ENCODE measurements at places on chromosomes 11 and 22. TPM values are rescaled to one million over a fixed set of nuclear protein-coding genes. Genes with fewer than 3 reads are reported as not detected.

GRCh38 chr11:103055221-103055890 lies 36.6 kb downstream of the DCUN1D5 start:
- no peak for DNase-seq

- DNase-seq, result no peak
Measured at GRCh38 chr11:132052904-132053303, 682.5 kb downstream of the NTM start.

DNA sequence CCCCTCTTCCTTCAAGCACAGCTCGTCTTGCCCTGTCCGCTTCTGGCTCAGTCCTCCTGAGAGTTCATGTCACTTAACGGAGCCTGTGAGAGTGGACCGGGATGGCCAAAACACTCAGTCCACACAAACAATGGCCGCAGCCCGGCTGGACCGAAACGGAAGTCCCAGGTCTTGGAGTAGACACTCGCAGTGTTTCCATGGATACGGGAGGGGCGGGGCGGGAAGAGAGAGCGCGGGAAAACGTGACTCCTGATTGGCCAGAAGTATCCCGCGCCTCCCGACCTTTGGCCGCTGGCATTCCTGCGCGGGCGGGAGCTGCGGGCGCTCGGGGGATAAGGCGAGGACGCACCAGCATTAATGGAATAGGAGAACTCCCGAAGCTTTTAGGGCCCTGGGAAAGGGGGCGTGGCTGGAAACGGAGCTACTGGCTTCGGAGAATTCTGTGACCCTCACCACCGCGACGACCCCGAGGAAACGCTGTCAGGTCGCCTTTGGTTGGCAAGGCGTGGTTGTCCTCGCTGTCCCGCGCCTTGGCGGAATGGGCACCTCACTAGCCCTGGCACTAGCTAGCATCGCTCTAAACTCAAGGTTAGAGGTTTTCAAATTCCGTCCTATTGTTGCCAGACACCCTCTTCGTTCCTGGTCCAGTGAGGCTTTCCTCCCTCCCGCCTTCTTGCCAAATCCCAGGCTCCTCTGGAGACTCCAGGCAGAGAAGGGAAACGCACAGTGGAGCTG lies at the start of the genes NLRP14 and ZNF214:
NLRP14 (plus strand) TSS at position 297 of the 735 bp plus-strand sequence. CDS start 18,108 bp downstream, outside the sequence.
ZNF214 (minus strand) TSS at position 164 of the 735 bp plus-strand sequence. CDS start 17,511 bp downstream, outside the sequence.
- DNase-seq, result no peak

Gene ANO1
- 0.97 TPM for total RNA-seq

GRCh38 chr22:30411780-30412179 lies 13.8 kb upstream of the MTFP1 start:
- no peak for DNase-seq

DNA sequence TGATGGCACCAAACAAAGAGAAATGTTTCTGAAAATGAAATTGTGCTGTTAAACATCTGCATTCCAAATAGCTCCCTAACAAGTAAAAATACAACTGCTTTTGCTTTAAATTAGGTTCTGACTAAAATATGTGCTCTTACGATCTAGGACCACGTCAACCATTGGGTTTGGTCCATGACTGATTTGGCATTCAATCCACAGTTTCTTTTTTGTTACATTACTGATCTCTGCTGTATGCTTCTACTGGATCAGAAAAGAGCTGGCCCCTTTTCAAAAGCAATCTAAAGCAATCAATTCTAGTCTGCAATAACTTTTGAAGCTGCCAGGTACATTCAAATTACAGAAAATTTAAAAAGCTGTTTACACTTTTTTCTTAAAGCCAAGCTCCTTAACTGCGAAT lies 1047.1 kb upstream of the CCDC90B start:
- no peak for DNase-seq

- peak; percentile 61 for DNase-seq
Measured at GRCh38 chr11:120513436-120514315, 2.1 kb downstream of the GRIK4 start.

Gene EMID1
- total RNA-seq, result 62.0 TPM

Gene FAM227A
- total RNA-seq, result 0.97 TPM

Gene OR5P2
- not detected for total RNA-seq

Gene CARD18
- not detected for total RNA-seq

DNA sequence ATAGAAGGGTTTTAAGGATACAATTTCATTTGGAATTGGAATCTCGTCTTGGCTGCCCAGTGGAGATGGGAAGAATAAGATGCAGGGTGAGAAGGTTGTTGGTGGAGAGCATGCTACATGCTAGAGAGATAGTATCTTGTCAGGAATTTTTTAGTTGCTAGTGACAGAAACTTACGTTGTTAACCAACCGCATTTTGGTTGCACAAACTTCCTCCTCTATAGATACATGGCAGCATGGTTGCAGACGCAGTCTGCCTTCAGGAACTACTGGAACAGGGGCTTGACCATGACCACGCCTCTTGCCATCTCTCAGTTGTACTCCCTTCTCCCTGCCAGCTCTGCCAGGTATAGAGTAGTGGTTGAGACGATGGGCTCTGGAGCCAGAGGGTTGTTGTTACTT lies 13.5 kb upstream of the CCDC90B start:
- DNase-seq, result no peak

Gene SCO2
- total RNA-seq, result 4.5 TPM

DNA sequence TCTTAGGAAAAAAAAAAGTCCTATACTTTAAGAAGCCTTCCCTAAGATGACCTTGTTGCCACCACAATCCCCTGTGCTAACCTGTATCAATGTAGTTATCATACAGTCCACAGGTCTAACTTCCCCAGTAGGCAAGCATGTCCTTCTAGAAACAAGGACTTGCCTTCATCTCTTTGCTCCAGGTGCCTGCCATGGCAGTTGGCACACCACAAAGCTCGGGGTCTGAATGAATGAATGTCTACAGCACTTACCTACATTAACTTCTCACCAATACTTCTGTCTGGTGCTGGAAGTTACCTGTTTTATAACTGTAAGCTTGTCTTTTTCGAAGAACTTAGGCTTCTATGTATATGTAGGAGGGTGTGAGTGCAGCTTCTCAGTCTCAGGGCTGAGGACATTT lies 23.4 kb downstream of the CLPB start:
- no peak for DNase-seq

DNA sequence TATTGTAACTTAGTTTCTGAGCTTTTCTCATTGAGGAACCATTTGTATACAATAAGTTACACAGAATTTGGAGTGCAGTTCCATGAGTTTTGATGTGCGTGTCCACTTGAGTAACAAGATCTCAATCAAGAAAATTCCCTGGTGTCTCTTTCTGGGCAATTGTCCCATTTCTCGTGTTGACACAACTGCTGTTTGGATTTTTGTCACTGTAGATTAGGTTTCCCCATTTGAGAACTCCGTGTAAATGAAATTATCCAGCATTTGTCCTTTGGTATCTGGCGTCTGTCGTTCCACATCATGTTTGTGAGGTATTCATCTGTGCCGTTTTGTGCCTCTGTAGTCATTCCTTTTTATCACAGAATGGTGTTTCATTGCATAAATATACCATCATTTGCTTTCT lies 547.0 kb downstream of the TBC1D22A start:
- DNase-seq, result no peak

- no peak for DNase-seq
Measured at GRCh38 chr11:132944569-132944944, 587.7 kb downstream of the OPCML start.

GRCh38 chr11:30049214-30049613 lies 32.4 kb upstream of the KCNA4 start:
- no peak for DNase-seq

Gene ACRV1
- total RNA-seq, result not detected

DNA sequence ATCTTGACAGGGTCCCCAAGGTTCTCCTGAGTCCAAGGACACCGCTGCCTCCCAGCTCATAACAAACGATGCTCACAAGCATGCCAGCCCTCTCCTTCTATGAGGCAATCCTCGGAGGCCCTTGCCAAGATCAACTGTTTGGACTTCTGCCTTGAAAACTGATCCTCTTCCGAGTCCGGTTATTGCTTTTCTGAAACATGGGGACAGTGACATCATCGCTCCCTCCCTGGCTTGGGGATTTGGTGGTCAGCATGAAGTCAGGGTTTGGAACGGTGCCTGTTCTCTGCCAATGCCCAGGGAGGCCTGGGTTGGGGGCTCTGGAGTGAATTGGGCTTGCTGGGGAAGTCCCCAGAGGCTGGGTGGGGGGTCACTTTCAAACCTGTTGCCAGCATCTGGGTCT lies 149.3 kb downstream of the FBXO7 start:
- DNase-seq, result no peak

Gene C22orf42
- not detected for total RNA-seq

DNA sequence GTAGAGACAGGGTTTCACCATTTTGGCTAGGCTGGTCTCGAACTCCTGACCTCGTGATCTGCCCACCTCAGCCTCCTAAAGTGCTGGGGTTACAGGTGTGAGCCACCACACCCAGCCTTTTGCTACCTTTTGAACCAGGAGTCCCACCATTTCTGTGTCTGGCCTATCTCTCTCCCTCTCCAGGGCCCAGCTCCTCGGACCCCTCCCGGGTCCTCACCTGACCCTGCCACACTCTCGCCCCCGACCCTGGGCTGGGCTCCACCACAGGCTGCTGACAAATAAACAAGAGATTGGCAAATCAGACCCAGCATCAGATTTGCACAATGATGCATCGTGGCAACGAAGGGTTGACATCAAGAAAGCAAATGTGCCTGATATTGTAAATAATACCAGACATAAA lies 8.8 kb downstream of the KRTAP5-5 start:
- DNase-seq, result no peak

Gene TRIM21
- 43.3 TPM for total RNA-seq

DNA sequence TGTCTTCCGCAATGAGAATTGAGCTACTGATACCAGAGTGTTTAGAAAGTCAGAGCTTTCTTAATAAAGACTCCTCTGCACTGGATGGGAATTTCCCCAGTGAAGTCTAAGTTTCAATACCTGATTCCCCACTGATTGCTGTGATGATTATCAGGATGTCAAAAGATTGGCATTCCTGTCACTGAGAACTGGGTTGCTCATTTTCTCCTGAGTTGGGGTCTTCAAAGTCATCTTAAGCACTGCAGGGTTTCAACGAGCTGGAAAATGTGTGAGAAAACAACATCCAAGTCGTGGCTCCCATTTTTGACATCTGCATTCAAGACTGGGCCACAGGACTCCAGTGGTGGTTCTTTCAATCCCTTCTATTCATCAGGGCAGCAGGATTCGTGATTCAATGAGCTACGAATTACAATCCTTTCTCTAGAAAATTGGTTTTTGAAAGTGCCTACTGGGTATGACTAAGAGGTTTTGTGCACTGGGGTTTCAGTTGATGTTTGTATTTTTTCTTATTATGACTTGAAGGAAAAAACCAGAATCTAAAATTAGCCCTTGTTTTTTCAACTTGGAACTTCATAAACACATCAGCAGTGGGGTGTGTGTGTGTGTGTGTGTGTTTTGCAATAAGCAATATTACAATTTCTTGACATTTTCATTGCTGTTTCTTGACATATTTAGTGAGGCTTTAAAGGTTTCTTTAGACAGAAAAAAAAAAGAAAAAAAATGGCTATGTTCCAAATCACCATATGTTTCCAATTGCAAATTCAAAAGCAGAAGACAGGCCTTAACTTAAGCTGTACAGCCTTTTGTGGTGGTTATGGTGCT lies 233.0 kb downstream of the FAM76B start:
- no peak for DNase-seq

- DNase-seq, result no peak
Measured at GRCh38 chr22:42635531-42635930, 4.9 kb downstream of the ATP5MGL start.

DNA sequence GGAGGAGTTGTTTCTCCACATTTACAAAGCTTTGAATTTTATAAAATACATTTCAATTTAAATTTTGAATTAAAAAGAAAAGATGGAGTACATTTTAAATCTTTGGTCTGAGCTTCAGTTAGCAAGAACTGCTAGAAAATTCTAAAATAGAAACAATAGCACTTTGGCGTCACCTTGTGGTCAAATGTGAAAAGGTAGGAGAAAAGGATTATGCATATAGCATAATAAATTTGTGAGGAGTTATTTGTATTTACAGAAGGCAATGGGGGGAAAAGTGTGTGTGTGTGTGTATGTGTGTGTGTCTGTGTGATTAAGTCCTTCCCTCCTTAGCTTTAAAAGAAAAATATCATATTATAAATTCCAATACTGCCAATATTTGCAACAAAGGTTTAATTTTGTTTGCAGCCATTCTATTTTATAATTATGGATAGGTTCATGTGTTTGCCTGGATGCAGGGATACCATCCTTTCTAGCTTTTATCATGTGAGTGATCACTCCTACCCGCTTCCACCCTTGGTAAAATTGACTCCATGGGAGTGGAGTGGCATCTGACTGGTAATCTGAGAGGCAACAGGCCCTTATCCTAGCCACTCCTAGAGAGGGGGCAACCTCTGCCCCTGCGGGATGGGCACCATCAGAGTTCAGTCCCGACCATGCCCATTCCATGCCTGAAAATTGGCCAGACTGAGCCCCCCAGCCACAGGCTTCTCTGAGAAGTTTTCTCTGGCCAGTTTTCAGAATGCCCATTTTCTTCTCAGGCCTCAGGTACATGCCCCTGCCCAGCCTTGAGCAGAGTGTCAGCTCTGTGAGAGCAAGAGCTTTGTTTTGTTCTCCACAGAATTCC lies 13.6 kb upstream of the LGR4 start:
- no peak for DNase-seq

Gene OR9G4
- total RNA-seq, result not detected

Gene TMEM132A
- total RNA-seq, result 15.6 TPM

GRCh38 chr11:86641537-86642261 lies 30.7 kb downstream of the ME3 start:
- DNase-seq, result no peak

Gene UBQLN3
- total RNA-seq, result 0.30 TPM

Gene LMO2
- 57.7 TPM for total RNA-seq

- DNase-seq, result peak; percentile 82
Measured at GRCh38 chr11:133064152-133064877, 468.0 kb downstream of the OPCML start.

Data from spleen (tissue), 13 donors.